ENCODE measurements at places on chromosomes 1 and 21. TPM values are rescaled to one million over a fixed set of nuclear protein-coding genes. Genes with fewer than 3 reads are reported as not detected.

DNA sequence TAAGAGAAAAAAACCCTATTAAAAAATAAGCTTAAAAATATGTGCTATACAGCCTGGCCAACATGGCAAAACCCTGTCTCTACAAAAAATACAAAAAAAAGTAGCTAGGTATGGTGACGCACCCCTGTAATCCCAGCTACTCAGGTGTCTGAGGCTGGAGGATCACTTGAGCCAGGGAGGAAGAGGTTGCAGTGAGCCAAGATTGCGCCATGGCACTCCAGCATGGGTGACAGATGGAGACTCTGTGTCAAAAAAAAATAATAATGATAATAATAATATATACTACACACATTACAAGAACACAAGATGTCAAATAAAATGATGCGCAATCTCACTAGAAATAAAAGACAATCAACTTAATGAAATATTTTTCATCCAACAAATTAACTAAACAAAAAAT lies 22.9 kb downstream of the NRDC start:
- no peak for DNase-seq

DNA sequence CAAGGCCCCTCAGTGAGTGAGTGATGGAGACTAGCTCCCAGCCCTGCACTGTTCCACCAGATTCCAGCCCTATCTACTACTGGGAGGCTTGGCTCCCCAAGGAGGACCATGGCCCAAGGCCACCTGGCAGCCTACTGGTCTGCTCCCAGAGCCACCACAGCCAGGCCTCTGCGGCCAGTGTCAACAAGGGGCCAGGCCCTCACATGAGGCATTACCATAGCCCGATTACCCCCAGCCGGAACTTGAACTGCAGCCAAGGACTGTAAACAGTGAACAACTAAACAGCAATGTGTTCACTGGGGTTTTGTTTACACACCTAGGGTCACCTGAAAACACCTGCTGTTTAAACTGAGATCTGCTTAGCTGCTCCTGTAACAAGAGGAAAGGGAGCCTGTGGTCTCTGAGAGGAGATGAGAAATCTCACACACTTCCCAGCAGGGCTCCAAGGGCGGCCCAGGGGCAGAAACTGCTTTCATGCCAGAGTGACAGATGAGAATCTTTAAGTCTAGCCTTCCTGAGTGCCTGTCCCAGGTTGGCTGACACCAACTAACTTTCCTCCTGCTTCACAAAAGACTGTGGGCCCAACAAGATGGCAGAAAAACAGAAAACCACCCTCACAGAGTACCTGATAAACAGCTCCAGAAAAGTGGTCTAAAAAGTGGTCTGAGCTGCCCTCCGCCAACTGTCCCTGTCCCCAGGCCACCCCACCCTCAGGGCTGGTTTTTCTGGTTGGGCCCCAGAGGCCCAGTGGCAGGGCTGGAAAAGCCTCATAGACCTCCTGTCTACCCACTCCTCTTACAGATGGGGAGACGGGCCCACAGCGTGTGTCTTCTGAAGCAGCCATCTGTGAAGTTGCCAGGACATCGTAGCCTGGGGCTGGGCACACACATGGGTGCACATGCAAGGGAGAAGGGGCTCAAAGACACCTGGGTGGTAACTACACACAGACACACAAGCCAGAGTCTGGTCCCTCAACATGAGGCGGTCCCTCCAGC lies 28.8 kb downstream of the MEF2D start:
- no peak for DNase-seq

Gene LCE1F
- not detected for total RNA-seq

Gene HSPA6
- total RNA-seq: 1.7 TPM

GRCh38 chr1:151352021-151352718 lies 5.1 kb upstream of the RFX5 start:
- DNase-seq: peak; percentile 39

GRCh38 chr1:177517546-177517945 lies 346.8 kb downstream of the BRINP2 start:
- DNase-seq: no peak

GRCh38 chr1:244918421-244919319 lies 54.3 kb upstream of the HNRNPU start:
- peak; percentile 19 for DNase-seq

DNA sequence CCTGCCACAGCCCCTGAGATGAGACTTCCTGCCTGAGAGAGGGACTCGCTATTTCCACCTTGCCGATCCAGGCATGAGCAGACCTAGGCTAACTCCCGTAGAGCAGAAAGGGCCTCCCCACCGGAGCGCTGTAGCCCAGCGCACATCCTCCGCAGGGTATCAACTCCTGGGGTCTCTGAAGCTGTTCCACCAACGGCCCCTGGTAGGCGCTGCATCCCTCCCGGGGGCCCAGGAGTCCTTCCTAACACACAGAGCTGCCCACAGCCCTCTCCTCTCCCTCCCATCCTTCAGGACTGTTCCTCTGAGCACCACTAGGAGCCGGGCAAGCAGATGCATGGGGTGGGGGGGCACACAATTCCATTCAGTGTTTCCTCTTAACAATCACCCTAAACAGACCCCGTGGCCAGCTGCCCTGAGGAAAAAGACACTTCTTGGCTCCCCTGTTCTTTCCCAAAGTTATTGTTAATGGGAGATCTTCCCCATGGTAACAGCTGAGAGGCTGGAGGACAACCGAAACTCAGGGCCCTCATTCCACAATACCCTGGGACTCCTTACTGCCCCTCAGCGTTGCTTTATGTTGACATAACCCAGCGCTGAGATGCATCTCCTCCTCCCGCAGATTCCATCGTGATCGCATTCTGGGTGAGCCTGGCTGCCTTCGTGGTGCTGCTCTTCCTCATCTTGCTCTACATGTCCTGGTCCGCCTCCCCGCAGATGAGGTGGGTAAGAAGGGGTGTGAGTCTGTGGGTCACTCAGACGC lies 7.5 kb downstream of the MRAP start:
- DNase-seq: no peak

DNA sequence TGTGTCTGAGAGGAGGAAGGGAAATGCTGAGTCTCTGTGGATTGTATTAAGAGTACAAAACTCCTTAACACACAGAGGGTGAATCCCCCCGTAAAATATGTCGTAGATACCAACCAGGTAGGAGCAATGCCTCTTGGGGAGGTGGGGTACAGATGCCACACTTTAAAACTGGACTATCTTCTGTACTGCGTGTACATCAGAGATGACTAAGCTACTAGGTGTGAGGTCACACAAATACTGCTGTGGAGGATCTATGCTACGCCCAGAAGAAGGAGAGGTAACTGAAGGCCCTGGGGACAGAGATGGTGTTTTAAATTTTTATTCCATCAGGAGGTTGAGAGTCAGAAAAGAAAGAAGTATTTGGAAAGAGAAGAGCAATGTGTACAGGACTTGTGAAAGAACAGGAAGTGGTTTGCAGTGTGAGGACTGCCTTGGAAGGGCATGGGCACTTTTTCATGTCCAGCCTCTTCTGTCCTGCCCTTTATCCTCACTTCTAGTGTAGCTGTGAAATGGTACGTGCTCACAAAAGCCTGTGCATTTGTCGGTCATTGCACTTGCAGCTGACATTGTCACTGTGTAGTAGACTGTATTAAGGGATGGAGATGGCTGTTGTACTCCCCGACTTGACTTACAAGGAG lies 287.8 kb upstream of the CHRM3 start:
- no peak for DNase-seq

Gene HSD3B1
- total RNA-seq: not detected

Gene RNF186
- not detected for total RNA-seq

GRCh38 chr1:176541663-176542062 lies 78.7 kb downstream of the PAPPA2 start:
- DNase-seq: no peak

GRCh38 chr1:19786988-19787423 lies 12.7 kb downstream of the TMCO4 start:
- no peak for DNase-seq

- DNase-seq: no peak
Observed at GRCh38 chr1:185480545-185480944, 163.5 kb upstream of the IVNS1ABP start.

DNA sequence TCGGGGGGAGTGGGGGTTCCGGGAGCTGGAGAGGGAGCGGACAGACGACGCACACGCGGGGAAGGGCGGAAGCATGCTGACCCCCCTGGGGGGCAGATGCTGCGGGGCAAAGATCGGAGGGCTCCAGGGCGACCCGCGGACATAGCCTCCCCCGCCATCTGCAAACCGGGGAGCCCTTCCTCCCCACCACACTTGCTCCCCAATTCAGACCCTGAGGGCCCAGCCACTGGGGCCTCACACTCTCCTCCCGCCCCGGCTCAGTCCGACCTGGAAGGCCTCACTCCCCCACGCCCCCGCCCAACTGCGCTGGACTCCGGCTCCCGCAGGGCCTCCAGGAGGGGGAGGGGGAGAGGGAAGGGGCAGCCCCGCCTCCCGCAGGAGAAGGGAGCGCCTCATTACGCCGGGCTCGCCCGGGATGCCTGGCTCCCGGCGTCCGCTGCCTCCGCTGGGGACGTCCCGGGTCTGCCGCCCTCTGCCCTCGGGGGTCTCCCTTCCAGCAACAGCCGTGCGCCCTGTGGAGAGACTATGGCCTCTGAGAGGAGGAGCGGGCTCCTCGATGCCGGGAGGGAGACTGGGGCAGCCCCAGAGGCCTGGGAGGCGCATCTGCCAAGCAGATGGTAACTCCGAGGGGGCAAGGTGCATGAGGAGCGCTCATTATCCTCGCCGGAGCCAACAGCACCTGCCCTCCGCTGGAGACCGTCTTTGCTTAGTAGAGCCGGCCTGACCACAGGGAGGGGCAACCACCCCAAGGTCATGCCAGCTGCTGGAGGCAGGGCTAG lies 636 bp upstream of the CAMK2N1 start:
- DNase-seq: no peak

DNA sequence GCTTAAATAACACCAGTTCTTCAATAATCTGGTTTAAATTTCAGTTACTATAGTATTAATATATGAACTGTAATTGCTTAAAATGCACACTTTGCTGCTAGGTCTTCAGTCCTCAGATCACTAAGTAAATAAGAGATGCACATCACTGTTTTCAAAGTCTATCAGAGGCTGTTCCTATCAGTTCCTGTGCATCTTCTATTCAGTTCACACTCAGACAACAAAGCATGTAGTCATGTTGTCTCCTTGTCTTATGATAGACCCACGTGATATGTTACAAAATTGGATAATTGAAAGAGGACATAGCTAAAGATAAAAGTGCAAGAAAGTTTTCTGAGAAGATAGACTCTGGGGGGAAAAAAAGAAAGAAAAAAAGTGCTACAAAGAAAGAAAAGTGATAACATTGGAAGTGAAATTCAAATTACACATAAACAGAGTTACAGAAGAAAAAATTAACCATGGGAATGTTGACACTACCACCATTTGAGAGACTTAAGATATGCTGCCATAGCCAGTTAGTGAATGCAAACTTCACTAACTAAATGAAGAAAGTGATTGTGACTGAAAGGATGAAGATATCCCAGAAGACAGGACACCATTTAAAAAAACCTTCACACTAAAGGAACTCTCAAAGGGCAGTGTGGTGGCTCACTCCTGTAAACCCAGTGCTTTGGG lies 33.9 kb upstream of the TSNAX start:
- no peak for DNase-seq

- DNase-seq: no peak
Observed at GRCh38 chr1:76865696-76866286, 1.5 kb upstream of the ST6GALNAC5 start.

GRCh38 chr21:41128981-41129380 lies 39.0 kb upstream of the BACE2 start:
- no peak for DNase-seq

DNA sequence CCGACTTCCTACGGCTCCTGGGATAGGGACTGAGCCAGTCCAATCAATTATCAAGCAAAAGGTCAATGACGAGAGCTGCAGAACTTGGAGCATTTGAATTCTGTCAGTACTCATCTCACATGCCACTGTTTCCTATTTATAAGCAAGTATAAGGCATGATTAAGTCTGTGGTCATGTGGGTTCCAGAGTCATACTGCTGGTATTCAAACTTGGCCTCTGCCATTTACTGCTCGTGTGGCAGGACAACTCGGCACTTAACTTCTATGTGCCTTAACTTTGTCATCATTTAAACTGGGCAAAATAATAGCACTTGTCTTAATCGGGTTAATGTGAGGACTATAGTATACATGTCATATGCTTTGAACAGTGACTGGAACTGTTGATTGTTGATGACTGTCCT lies 44.9 kb upstream of the TNFSF18 start:
- DNase-seq: peak; percentile 52

Gene SPRR2F
- total RNA-seq: not detected

DNA sequence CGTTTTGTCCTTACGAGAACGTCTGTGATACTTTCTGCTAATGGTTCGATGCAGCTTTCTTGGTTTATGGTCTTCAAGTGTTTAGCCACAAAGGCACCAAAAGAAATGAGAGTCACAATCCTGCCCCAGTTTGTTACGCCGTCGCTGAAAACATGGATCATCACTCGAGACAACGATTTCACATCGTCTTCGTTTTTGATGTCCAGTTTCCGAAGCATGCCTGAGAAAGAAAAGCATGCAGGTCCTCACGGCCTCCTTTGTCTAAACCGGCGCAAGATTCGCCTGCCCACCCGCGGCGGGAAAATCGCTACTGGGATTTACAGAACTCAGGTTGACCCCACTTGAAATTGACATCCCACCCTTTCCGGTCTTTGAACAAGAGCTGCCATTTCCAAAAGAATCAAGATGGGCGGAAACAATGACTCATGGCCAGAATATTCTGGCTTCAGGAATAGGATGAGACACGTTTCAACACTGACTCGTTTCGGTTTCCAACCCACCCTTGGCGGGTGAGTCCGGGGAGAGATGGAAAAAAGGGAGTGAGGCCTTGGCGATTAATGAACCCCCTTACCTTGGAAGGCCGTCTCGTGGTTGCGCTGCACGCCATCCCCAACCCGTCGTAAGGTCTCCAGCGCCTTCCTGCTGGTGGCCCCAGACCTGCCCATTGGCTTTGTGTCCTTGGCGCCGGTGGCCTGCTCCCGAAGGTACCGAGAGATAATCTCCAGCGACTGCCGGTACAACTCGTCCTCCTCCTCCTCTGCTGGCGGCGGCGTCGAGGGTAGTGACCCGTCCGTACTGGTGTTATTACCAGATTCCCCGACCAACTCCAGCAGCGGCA lies 919 bp downstream of the MCL1 start:
- DNase-seq: peak; percentile 91

Gene SPRR2E
- not detected for total RNA-seq

DNA sequence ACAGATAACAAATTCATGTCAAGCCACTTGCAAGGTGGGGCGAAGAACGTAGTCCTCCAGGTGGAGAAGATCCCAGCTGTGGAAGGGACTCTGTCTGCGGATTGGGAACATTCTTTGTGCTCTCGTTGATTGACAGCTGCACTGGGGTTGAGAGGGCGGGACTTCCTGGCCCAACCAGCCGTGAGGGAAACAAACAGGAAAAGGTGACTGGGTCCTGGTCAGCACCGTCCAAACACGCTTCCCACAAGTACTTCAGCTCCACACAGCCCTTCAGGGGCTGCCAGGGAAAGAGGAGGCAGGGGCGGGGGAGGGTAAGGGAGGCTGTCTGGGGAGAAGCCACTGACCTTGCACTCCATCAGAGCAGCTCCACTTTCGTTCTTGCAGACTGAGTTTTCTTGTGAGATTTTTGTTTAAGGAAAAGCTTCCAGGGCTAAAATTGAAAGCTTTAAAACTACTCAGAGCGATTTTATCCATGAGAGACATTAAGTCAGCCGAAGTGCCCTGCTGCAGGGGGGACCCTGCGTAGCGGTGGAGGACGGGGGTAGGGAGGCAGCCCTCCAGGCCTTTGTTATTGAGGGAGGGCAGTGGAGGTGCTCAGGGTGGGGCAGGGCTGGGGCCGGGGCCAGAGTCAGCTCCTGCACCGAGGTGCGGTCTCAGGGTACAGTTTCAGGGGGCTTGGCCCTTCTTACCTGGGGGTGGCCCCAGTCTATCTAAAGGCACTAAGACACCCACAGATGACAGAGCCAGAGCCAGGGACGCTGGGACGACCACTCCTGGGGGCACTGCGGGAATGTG lies 21.6 kb upstream of the STUM start:
- DNase-seq: peak; percentile 30

GRCh38 chr1:159274631-159275030 lies 27.5 kb upstream of the FCER1A start:
- no peak for DNase-seq

All from A172 (cell line).